ENCODE measurements at places on chromosomes 1 and 21.

DNA sequence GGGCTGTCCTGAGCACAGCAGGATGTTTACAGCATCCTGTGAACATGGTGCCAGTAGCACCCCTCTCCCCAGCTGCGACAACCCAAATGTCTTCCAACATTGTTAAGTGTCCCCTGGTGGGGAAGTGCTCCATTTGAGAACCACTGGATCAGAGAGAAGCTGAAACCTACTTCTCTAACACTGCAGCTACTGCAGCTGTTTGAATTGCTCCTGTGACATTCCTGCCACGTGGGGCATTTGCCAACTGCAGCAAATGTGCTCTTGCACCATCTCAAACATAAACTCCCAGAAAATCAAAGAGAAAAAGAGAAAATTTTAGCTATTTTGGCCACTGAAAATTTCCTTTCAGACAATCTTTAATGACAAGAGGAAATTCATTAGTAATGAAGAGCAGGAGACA, 11.0 kb downstream of the SLC2A5 start:
- no peak for DNase-seq

DNA sequence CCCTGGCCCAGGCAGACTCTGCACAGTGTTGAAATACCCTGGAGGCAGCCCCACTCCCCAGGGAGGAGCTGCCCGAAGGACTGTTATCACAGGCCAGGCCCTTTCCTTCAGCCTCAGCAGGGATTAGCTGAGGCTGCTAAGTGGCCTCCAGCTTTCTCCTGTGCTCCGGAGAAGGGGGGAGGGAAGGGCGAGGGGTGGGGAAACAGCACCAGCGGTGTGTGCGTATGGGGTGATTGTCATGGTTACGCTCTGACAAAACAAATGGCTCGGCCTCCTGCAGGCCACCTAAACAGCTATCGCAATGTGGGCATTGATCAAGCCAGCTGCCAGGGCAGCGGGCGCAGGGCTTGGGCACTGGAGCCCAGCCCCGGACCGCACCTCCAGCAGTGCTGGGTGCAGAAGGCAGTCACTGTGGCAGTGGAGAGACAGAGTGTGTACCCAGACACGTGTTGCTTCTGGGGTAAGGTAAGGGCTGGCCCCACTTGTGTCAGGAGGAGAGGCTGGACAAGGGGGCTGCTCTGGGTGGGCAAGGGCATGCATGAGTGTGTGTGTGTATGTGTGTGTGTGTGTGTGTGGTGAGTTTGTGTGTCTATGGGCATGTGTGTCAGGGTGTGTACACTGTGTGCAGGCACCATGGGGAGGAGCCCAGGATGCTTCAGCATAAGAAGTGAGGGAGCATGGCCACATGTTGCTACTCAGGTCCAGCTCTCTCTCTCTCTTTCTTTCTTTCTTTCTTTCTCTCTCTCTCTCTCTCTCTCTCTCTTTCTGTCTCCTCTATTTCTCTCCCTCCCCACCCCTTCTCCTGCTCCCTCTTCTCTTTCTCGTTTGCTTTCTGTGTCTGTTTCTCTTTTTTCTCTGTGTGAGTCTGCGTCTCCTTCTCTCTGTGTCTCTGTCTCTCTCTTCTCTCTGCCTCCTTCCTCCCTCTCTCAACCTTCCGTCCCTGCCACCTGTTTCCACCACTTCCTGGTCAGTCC, at the start of gene VWA5B1:
Gene VWA5B1, plus strand, starts transcription at position 252 of the 974 bp plus-strand sequence. CDS start 19,727 bp downstream, outside the sequence.
- no peak for DNase-seq

DNA sequence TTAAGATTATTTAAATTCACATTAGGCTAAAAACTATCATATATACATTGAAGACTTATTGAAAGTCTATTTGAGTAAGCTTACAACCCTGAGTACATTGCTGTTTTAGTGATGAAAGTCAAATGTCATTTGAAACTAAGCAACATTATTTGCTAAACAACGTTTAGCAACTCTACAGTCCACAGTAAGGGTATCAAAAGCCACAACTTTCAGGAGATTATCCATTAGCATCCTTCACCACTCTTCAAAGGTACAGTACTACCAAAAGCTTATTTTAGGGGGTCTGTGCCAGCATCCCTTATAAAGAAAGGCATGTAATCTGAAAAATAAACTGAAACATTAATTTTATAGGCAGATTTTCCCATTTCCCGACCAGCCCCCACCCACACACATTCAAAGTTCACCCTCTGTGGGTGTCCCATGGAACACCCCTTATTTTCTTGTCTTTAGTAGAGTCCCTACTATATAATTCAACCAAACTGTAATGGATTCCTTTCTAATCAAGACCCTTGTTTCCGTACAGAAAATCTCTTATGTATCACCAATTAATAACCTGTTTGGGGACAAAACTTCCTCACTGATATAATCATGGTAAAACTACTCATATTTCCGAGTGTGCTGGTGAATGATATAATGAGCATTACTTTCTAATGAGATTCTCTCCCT, 11.0 kb downstream of the SFPQ start:
- no peak for DNase-seq

- no peak for DNase-seq
Observed at GRCh38 chr1:245084551-245084950, 70.2 kb upstream of the KIF26B start.

DNA sequence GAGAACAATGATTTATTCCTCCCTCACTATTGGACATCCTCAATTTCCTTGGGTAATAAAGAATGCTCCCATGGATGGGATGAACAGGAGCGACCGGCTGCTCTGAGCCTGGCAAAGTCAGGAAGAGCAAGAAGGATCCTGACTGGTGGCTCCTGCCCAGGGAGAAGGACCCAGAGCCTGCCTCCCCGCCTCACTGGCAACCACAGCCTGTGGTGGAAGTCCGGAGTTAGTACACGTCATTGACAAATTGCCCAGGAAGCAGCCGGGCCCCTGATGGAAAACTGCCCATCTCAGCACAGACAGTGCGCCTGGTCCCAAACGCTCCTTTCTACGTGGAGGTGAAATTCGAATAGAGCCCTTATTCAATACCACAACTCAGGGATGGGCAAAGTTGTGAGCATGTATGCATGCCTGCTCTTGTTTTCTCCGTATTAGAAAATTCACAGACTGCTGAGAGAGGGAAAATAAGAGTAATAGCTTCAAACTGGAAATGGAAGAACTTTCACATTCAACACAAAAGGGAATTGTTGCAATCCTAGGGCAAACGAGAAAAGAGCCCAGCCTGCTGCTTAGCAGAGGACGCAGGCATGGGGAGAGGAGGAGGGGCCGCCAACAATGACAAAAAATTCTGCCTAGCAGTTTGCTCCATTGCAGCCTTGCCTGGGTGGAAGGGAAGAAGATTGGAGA, 397.1 kb upstream of the VAMP3 start:
- DNase-seq = no peak

DNA sequence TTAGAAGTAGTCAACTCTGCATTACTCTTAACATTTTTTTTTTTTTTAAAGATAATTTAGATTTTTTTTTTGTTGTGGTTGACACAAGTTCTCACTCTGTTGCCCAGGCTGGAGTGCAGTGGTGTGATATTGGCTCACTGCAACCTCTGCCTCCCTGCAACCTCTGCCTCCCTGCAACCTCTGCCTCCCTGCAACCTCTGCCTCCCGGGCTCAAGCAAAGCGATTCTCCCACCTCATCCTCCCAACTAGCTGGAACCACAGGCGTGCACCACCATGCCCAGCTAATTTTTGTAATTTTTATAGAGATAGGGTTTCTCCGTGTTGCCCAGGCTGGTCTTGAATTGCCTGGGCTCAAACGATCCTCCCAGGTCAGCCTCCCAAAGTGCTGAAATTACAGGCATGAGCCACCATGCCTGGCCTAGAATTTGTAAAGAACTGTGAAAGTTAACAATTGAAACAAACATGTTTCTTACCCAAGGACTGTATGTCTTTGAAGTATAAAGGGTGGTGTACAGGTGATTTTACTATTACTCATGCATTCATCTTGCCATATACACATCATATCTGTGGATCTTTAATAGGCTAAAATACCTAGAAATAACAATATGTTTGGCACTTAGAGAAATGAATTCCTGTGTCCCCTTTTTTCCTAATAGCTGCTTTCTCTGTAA, 114.7 kb downstream of the ATP5PO start:
- no peak for DNase-seq

GRCh38 chr1:33111965-33112364, 31.0 kb downstream of the AZIN2 start:
- DNase-seq = no peak

GRCh38 chr1:22935433-22935832, 37.2 kb downstream of the LACTBL1 start:
- DNase-seq = no peak

GRCh38 chr1:171381866-171382210, 67.9 kb downstream of the FMO4 start:
- DNase-seq = no peak

GRCh38 chr1:74790453-74790852, 57.5 kb downstream of the TYW3 start:
- DNase-seq = no peak

DNA sequence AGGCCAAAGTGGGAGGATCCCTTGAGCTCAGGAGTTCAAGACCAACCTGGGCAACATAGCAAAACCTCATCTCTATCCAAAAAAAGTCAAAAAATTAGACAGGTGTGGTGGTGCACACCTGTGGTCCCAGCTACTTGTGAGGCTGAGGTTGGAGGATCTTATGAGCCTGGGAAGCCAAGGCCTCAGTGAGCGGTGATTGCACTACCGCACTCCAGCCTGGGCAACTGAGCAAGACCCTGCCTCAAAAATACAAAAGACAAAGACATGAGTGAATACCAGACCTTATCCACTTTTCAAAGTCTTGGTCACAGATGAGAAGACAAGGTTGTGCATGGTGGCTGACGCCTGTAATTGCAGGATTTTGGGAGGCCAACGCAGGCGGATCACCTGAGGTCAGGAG, 13.2 kb upstream of the MSTO1 start:
- no peak for DNase-seq

DNA sequence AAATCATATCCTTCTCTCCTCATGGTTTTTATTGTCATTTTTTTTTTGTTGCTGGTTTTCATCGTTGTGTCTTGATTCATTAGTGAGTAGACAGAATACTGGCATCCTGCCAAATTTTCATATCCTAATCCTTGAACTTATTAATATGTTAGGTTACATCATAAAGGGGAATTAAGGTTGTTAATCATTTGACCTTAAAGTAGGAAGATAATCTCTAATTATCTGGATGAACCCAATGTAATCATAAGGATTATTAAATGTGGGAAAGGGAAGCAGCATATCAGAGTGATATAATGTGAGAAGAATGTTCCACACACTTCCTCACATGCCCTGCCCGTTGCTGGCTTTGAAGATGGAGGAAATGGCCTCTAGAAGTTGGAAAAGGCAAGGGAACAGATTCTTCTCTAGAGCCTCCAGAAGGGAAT, 299.7 kb downstream of the HMCN1 start:
- no peak for DNase-seq

- no peak for DNase-seq
Observed at GRCh38 chr1:161834967-161835550, 68.9 kb downstream of the ATF6 start.

- no peak for DNase-seq
Observed at GRCh38 chr1:235298758-235299157, 29.2 kb downstream of the ARID4B start.

DNA sequence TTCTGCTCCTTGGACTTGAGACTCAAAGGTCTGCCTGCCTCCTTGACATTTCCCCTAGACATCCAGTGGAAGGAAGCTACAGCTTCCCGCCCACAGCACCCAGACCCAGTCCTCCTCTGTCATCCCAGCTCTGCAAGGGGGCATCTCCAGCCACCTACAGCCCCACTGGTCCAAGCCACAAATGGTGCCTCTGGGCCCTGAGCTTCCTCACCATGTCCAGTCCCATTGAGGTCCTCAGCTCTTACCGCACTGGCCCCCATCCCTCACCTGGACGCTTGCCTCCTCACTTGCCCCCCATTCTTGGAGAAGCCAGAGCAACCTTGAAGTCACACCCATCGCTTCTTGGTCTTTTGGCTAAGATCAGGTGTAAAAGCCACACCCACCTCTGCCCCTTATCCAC, 13.2 kb downstream of the PODN start:
- no peak for DNase-seq
